Stimulated activated CD4-positive, alpha-beta T cell treated with anti-CD3 and anti-CD28 coated beads, Interleukin-1b, Interleukin-23, amount 100 ng/mL, for 24 hours (primary cell): ENCODE measurements at places on chromosomes 12 and 14.

DNA sequence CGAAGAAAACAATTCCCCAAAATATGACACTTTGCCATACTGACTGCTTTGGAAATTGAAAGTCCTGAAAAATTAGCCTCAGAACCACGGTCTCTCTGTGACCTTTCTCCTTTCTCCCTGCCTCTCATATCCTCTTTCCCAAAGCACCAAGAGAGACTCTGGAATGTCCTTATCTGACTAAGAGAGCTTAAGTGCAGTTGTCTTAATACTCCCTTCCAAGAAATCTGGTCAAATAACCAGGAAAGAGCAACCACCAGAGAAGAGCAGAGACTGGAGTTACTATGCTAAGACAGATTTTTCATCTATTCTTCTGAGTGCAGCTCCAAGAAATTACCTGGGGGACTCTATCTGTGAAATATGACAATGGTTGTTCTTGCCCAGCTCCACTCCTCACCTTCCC is 10.5 kb upstream of the BTG1 start:
- no peak for DNase-seq

GRCh38 chr14:66163023-66163422 is 323.1 kb upstream of the CCDC196 start:
- no peak for DNase-seq

DNA sequence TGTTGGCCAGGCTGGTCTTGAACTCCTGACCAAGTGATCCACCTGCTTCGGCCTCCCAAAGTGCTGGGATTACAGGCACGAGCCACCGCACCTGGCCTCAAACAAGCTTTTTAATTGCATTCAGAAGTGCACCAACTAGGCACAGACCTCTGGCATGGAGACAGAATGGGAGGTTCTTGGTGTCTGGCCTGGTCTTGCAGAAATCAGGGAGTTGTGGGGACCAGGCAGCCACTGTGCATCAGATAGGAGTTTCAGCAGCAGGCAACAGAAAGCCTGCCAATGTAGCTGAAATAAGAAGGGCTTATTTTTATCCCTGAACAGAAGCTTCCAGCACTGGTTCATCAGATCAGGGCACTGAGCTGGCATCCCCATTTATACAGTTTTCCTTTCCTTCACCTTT is 22.2 kb upstream of the TCL1B start:
- DNase-seq: no peak

- DNase-seq: no peak
Observed at GRCh38 chr14:101595349-101595748, 34.1 kb downstream of the DIO3 start.

- no peak for DNase-seq
Observed at GRCh38 chr12:92020983-92021665, 124.5 kb downstream of the BTG1 start.

- no peak for DNase-seq
Observed at GRCh38 chr12:92468358-92469020, 234.3 kb upstream of the PLEKHG7 start.

GRCh38 chr12:43147878-43148277 is 404.1 kb downstream of the ADAMTS20 start:
- DNase-seq: no peak

DNA sequence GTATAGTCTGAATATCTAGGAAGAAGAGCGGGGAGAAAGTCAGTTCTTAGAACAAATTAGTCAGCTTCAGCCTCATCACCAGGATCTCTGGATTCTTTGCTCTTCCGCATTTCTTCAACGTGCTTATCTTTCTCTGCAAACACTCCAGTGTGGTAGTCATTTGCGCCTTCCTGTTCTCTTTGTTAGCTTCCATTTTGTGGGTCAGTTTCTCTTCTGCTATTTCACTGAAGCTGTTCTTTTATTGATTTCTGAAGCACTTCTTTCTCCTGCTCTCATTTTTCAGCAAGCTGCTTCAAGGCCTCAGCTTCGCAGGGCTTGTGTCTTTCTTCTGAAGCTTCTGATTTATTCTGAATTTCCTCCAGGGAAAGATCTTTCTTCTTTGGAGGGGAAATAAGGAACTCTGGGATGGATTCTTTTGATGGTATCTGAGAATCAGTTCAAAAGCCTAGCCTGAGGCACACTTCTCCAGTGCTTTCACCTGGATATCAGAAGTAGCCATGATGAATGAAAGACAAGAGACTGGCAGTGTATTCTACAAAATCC is 13.5 kb downstream of the AMN1 start:
- DNase-seq: no peak

DNA sequence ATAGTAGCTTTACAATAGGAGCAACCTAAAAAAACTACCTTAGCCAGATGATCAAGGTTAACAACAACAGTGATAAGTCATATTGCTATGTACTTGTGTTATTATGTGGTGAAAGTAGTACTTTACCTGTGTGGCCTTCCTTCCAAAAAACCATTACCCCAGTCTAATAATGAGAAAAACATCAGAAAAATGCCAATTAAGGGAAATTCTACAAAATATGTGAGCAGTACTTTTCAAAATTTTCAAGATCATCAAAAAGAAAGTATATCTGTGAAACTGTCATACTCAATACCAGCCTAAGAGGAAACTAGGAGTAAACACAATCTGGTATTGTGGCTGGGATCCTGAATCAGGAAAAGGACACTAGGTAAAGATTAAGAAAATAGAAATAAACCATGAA is 165.3 kb upstream of the PKP2 start:
- no peak for DNase-seq

DNA sequence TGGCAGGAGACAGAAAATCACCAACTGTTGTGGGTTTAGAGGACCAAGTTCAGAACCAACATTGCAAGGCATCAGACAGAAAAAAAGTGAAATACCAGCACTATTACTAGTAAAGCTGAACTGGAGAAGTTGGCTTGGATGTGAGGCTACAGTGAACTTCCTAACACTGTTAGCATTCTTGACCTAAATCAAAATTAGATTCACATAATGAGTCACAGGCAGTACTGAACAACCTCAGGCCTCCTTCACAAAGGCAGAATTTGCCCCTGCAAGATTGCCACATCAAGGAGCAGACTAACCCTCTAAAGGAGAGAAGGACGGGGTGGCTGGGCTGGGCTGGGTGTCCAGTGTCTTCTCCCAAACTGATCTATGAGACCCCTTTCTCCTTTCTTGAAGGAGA is 539.7 kb downstream of the SNAPC1 start:
- DNase-seq: no peak

GRCh38 chr14:85531141-85531586 is 1.2 kb downstream of the FLRT2 start:
- DNase-seq: no peak

- DNase-seq: no peak
Observed at GRCh38 chr14:33855672-33856071, 95.2 kb downstream of the EGLN3 start.

DNA sequence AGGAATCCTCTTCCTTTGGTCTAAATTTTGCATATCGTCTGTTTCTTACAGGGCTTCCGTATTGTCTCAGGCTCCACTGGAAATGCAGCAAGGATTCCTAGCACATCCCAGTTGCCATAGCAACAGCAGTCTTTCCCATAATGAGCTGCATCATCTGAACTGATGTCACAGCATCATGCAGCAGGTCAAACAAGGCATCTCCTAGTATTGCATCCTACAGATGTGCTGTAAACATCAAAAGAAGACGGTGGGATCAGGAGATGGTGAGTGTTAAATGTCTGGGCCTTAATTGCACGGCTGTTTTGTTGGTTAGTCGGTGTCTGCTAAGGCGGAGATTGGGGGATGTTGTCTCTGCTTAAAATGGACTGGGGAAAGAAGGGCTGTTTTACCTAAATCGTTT is at the start of gene AKAP6:
AKAP6 (plus strand) TSS at position 153 of the 400 bp plus-strand sequence. CDS start 104,196 bp downstream, outside the sequence.
- DNase-seq: no peak

- DNase-seq: no peak
Observed at GRCh38 chr14:35958499-35958898, 132.4 kb downstream of the BRMS1L start.

DNA sequence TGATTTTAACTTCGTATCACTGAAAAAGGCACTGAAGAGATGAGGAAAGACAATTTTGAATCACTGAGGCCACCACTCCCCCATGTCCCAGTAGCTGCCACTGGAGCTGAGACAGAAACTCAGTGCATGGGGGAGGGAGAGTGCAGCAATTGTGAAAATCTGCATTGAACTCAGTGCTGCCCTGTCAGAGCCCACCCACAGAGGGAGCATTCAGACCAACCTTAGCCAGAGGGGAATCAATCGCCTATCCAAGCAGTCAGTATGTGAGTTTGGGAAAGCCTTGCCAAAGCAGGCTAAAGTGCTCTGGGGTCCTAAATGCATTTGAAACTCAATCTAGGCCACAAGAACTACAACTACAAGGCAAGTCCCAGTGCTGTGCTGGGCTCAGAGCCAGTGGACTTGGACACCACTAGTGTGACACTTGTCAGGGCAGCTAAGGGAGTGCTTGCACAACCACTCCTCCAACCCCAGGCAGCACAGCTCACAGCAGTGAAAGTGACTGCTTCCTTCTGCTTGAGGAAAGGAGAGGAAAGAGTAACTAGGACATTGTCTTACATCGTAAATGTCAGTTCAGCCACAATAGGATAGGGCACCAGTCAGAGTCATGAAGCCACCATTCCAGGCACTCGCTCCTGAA is 13.3 kb downstream of the RNASE3 start:
- DNase-seq: no peak

- DNase-seq: no peak
Observed at GRCh38 chr12:121794534-121795033, 1.1 kb upstream of the RHOF start.

- DNase-seq: no peak
Observed at GRCh38 chr14:101254805-101255764, 306.2 kb upstream of the DIO3 start.

- no peak for DNase-seq
Observed at GRCh38 chr14:85644211-85644610, 114.3 kb downstream of the FLRT2 start.

GRCh38 chr12:92436856-92437255 is 265.9 kb upstream of the PLEKHG7 start:
- DNase-seq: no peak

DNA sequence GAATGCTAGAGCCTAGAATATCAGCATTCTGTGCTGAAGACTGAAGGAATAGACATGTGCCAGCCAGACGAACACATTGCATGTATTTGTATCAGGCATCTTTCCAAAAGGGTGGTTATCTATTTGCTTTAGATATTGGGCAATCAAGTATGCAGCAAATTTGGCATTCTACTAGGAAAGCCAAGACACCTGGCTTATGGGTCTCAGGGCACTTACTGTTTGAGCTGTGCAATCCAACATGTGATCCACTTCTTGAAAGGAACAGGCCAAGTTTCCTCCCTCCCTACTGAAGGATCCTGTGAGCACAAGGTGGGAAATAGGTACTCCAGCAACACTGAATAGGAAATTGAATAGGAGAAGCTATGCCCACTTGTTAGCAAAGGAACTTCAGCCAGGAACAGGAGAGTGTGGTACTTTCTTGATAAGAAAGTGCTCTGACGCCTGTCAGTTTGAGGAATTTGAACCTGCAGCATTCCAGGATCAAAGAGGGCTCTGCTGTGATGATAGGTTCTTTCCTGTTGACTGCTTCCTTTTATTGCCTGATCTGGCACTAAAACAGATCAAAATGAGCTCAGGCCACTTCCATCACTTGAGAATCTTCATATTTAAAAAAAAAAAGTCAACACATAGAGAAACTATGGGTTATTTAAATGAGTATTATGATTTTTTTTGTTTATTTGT is 20.6 kb downstream of the OR6S1 start:
- DNase-seq: no peak

- no peak for DNase-seq
Observed at GRCh38 chr14:49961270-49962222, 68.7 kb downstream of the ARF6 start.

GRCh38 chr12:125100551-125101434 is 35.6 kb downstream of the AACS start:
- no peak for DNase-seq

DNA sequence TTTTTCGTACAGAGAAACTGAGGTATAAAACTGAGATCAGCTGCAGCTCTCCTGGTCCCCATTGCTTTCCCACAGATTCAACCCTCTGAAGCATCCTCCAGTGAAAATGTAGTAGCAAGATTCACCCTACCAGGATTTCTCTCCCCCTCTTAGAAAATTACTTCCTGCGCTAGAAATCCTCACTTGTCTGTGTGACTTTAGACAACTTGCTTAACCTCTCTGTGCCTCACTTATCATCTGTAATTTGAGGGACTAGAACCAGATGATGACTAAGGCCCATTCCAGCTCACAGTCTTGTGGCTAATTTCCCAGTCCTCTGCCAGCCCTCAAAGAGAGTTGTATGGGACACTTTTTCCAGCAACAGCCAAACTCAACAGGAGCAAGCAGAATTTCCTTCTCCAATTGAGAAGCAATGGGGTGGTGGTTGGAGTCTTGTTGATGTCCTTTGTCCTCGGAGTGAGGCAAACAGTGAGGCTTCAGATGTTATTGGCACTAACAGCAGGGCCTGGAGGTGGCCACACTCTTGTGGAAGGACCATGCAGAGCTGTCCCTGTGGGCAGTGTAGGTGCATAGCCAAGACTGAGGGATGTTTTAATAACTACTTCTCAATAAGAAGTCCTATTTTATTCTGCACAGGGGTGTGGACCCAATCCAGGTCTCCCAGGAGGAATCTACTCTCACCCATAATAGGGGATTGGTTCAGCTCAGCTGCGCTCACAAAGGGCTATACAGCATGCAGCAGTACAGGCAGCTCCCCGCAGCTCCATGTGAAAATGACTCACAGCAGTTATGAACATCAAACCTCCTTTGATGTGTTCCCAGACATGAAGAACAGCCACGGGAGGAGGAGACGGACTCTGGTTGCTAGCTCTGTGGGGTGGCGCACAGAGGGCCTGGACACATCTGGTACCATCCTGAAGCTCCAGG is 200.1 kb downstream of the DAD1 start:
- DNase-seq: no peak

DNA sequence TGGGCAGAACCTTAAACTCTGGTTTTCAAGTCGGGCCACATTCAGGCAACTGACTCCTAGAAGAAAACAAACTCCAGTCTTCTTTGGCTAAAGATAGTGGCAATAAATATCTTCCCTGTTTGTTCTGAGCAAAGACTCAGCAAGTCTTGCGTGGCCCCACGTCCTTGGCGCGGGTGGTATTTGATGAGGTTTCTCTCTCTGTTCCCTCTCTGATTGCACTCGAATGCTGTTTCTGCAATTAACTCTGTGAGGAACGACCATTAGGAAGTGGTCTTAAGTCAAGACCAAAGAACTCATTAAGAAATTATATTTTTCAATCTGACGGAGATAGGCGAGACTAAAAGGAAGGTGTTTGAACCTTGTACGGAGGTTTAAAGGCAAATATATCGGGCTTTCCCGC is 177.6 kb downstream of the TMEM132C start:
- DNase-seq: no peak

- no peak for DNase-seq
Observed at GRCh38 chr14:65745396-65746190, 333.1 kb downstream of the FUT8 start.

DNA sequence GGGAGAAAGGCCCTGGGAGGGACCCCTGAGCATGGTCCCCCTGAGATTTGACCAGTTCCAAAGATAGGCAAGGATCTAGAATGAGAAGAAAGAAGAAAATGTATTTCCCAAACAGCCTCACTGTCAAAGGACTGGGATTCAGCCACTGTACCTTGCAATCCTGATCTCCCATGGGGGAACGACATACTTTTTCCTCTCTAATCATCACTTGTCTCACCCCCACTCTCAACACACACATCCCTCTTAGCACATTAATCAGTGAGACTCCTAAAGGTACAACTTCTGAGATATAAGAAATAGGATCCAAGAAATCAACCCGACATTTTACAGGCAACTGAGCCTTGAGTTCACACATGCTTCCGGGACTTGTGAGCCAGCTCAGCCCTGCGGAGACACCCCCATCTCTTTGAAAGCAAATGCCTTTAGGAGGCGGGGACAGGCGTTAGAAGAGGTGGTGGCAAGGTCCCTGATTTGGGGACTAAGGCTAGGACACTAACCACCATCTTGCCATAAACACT is 1.4 kb downstream of the MAP3K9 start:
- no peak for DNase-seq
